GM12892 (cell line): ENCODE measurements at places on chromosomes 12 and 14.

GRCh38 chr14:91599994-91600393 is 89.9 kb upstream of the PPP4R3A start:
- DNase-seq: no peak

DNA sequence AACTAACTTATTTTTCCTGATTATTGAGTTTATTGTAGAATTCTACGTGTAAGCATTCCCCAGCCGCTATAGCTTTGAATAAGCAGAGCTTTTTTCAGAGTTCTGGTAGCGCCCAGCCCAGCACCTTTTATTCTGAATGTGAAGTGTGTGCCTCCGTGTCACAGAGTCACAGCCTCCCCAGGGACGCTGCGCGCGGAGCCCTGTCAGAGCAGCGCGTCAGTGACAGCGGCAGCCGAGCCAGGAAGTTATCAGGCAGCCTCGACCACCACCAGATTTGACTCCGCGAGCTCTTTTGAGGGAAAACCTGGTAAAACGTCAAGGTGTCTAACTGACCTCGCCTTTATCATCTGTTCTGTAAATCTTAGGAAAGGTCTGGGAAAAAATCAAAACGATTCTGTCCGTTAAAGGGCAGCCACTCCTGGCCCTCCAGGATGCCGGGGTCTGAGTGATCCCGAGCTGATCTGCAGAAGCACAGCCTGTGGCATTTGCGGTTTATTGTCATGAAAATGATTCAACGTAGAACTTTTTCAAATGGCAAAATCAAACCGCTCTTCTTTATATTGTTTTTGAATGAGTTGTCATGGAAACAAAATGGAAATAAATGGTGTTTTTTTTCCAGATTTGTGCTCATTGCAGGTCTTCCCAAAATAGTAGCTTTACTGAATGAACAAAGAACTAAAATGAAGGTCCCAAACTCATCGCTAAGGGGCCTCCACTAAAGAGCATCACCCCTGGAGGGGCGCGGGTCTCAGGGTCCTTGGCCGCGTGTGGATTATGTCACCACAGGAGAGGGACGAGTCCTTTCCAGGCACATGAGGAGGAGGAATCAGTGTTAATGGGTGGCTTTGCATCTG is 43.1 kb upstream of the MMP17 start:
- DNase-seq: no peak

DNA sequence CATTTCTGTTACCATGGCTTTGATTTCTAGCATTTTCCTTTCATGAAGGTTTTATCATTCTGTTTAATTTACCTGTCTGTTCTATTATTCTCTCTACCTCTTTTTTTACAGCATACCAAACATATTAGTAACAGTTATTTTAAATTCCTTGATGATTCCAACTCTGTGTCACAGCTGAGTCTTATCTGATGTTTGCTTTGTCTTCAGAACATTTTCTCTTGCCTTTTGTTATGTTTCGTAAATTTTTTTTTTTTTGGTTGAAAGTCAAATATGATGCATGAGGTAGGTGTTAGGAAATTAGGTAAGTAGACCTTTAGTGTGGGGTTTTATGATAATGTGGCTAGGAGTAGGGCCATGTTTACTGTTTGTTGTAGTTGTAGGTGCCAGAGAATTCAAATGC is 496.4 kb downstream of the FOXG1 start:
- DNase-seq: no peak

- DNase-seq: no peak
Observed at GRCh38 chr12:72485017-72485701, 213.0 kb downstream of the TRHDE start.

DNA sequence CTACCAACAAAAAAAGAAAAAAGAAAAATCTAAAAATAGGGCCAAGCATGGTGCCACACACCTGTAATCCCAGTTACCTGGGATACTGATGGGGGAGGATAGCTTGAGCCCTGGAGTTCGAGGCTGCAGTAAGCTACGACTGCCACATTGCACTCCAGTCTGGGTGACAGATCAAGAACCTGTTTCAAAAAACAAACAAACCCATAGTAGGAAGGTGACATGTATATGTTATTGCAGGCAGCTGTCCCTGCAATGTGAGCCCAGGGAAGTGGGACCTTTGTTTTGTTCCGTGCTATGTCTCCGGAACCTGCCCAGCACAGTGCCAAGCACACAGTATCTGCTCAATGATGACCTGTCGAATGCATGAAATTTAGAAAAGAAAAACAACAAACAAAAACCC is 37.2 kb upstream of the YY1 start:
- DNase-seq: no peak

DNA sequence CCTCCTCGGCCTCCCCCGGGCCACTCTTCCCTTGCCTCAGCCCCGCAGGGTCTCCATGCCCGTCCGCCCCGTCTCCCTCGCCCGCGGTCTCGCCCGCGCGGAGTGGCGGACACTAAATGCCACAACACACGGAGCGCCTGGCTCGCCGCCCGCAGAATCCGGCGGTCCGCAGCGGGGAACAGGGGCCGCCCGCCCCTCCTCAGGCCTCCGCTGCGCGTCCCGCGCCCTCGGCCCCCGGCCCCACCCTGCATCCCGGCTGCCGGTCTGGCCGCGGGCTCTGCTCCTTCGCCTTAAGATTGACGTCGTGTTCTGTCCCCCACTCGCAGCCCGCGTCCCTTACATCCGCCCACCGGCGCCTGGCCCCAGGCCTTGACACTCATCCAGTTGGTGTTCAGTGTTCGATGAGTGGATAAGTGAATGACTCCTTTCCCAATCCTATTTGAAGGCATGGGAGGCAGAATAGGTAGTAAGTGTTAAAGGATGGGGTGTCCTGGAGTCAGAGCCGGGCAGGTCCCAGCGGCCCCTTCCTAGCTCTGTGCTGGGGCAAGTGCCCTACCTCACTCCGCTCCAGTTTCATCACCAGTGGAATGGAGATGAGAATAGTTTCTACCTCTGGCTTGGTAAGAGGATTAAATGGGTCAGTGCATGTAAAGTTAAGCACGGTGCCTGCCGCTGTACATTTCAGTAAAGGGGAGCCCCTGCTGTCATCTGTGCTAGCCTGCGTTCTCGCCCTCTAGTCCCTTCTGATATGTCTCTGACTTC is 622 bp downstream of the TECPR2 start:
- DNase-seq: peak; percentile 24

DNA sequence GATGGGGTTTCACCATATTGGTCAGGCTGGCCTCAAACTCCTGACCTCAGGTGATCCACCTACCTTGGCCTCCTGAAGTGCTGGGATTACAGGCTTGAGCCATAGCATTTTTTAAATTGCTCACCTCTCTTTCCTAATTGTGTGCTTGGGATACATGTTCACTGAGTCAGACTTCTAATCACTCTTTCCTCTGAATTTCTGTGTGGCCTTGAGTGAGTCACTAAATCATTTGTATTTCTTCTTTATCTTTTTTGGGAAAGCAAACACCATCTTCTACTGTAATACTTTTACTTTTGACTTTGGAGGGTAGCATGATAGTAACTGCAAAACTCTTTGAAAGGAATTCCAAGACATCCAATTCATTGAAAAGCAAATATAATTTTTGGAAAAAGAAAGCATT is 60.8 kb downstream of the FLRT2 start:
- DNase-seq: no peak

- no peak for DNase-seq
Observed at GRCh38 chr12:12486661-12487240, 75.9 kb downstream of the DUSP16 start.
